Stimulated activated CD4-positive, alpha-beta T cell treated with anti-CD3 and anti-CD28 coated beads, TNF-alpha, amount 100 ng/mL, for 24 hours (primary cell): ENCODE measurements at places on chromosomes 6 and 20.

DNA sequence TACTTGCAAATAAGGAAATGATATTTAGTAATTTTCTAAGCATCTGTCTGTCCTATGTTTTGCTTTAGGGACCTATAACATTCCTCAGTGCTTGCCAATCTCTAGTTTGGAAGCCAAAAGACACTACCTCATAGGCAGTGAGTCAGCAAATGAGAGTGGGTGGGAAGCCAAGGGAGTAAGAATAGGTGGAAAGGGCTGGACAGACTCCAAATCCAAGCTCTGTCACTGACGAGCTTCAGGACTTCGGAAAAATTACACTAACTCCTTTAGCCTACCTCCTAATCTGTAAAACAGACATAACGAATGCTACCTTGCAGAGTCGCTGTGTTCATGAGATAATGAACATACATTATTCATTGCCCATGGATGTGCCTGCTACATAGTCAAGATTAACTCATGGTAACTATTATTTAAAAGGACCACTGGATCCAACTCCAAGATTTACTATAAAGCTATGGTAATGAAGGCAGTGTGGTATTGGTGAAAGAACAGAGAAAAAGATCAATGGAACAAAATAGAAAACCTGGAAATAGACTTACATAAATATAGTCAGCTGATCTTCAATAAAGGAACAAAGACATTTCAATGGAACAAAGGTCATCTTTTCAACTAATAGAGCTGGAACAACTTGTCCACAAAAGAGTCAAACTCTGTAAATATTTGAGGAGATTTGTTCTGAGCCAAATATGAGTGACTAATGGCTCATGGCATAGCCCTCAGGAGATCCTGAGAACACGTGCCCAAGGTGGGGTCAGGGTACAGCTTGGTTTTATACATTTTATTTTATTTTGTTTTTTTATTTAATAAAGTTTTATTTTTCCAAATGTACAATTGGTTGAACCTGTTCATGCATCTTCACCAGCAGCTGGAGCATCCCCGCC lies 64.1 kb downstream of the FAM50B start:
- no peak for DNase-seq

GRCh38 chr20:63120808-63121090 lies 95.2 kb downstream of the YTHDF1 start:
- no peak for DNase-seq

DNA sequence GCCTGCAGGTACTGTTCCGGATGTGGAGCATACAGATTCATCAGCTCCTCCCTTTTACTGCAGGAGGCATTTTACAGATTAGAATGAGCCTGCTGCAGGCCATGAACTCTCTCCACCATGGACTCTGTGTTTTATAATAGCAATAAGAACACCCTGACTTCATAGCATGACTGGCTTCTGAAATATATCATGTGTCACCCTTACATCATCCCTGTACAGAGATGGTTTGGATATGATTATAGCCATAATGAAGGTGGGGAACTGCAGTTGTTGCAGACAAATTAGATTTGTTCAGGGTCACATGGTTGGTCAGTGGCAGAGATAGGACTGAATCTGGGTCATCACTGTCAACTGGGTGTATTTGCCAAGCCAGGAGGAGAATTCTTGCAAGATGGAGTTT lies 100.7 kb downstream of the FOXO3 start:
- DNase-seq: no peak

DNA sequence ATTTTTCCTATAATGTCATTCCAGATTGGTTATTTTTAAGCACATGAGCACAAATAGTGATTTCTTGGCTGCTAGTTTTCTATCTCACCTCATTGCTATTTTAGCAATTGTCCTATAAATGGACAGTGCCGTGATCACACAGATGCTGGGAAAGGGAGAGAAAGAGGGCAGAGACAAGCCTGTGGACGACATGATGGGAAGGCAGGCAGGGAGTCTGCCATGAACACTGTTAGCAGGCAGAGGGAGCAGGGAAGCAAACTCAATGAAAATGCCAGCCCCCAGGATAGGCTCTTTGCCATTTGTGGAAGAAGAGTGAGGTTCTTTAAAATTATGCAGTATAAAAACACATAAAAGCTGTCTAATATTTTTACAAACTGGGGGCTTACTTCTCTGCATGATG lies 96.8 kb downstream of the ADTRP start:
- DNase-seq: no peak

DNA sequence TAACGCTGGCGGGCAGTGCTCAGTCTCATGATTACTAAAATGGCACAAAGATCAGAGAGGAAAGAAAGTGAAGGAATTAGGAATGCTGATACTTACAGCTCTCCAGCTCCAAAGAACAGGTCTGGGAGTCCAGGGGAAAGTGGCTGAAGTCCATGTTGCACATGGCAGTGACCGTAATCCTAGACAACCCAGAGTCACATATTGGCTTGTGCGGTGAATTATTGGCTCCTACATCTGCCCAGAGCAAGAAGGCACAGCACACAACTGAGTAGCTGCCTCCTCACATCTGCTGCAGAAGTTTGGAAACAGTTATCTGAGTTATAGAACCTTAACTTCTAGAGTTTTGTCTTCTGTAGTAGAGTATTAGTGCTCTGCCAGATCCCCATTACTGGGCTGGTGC lies 47.2 kb downstream of the GABRR2 start:
- DNase-seq: no peak

DNA sequence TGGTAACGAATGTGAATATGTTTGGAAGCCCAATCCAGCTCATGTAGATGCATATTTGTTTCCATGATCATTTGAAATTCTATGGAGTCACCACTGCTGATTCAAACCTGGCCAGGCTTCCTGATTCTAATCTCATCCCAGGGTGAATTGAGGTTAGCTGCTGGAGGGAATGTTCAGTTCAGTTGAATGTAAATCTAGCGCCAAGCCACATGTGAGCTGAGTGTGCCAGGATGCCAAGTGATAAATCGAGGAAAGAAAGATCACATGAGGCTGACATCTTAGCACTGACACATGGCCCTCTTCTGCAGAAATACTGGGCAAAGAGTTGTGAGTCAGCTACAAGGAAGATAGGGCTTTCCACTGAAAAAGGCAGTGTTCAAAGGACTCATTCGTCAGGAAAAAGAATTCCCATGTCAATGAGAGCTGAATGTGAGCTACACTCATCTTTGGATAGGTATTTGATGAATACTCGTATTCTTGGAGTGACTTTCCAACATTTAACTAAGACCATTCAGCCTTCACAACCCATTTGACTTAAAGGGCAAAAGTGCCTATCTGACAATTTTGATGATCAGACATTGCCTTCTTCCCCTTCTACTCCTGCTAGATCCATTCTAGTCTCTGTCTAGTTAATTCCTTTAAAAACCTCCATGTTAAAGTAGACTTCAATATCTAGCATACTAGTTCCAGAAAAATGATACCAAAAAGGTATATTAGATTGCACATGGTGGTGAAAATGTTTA lies 172.1 kb downstream of the MTFR2 start:
- DNase-seq: no peak

DNA sequence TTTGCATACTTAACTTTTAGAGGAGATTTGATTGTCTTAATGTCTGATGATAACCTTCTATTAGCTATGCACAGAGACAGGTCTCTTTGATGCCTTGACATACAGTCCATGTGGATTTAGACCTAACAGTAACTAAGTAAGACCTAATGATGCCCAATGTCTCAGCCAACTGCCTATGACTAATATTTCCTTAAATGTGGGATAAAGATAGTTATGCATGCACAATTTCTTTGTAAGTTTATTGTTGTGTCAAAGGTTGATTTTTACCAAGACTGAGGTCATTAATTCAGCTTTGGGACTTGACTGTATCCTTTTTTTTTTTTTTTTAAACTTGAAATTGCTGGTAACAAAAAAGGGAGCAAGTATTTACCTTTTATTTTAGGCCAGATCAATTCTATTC lies 450.0 kb downstream of the HAO1 start:
- DNase-seq: no peak

- DNase-seq: no peak
Observed at GRCh38 chr20:32289661-32290431, 12.4 kb downstream of the KIF3B start.

GRCh38 chr20:61919239-61919638 lies 146.4 kb downstream of the TAF4 start:
- no peak for DNase-seq

DNA sequence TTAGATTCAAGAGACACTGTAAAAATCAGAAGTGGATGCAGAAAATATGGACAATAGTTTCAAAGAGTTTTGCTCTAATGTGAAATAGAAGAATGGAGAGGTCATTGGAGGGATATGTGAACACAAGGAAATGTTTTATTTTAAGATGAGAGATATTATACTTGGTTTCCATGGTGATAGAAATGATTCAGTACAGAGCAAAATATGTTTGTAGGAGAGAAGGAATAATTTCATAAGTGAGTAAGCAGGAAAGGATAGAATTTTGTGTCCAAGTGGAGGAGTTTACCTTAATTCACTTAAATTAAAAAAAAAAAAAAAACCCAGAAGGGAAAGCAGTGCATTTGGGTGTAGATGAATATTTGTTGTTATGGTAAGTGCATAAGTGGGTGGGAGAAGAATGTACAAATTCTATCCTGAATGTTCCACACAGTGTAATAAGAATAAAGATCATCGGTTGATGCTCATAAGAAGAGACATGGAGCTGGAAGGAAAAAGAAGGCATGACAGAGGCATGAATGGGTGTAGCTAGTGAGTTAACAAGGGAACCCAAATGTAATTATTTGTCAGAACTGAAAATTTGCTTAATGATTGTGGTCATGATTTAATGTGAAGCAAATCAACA lies 688.9 kb upstream of the GJE1 start:
- DNase-seq: no peak

DNA sequence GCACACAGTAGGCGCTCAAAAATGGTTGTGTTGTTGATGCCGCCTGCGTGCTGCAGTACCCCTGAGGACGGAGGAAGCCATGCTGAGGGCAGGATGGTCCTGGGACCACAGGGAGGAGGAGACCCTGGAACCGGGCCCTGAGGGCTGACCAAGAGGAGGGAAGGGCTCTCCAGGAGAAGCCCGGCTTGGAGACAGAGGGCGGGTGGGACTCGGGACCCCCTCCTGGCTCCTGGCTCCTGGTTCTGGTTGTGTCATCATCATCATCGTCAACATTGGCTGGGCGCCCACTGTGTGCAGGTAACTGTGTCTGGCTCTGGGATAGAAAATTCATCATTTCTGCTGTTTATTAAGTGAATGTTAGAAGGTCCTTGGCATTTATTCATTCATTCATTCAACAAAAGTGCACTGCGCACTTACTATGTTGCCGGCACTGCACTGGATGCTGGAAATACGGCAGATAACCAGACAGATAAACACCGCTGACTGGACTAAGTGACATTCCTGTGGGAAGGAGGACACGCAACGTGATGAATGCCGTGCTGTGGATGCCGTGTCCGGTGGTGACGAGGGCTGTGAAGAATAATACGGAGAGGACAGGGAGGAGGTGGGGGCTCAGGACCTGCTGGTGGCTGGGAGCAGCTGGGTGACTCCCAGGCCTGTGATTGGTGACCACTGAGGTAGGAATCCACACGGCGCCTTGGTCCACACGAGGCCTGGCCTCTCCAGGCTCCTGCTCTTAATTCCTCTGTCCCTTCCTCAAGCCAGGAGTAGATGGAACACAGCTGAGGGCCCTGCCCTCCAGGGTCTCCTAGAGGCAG lies 35.3 kb downstream of the SPDEF start:
- no peak for DNase-seq

DNA sequence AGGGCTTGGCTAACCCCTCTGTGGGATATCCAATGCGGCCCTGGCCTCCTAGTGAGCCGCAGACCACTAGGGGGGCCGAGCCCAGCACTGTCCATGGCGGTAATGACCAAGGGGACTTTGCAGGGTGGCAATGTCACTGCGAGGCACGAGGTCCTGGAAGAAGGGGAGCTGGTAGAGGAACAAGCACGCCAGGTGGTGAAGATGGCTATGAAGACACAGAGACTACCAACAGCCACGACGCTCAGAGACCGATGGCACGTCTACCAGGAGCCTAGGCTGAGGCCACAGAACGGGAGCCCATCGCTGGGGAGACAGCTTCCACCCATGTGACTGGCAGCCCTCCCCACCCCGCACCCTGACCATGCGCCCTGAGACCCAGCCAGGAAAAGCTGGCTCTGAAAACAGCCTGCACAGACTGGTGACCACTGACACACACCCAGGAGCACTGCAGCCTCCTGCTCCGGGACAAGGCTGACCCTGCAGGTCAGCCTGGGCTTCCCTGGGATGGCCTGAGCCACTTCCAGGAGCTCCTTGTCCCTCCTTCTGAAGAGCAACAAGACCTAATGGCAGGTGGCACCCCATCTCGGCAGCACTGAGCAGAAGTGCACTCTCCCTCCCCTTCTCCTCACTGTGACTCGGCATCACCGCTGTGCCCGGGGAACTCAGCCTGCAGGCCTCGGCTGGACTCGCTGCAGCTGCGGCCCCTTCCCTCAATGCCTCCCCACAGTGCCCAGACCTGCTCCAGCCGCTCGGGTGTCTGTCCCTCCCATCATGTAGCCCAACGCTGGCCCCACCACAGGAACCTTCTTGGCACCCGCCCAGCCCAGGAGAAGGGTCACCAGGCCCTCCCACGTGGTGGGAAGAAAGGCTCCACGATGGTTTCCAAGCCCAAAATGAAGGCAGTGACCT lies 56.9 kb downstream of the GNAS-AS1 start:
- no peak for DNase-seq

DNA sequence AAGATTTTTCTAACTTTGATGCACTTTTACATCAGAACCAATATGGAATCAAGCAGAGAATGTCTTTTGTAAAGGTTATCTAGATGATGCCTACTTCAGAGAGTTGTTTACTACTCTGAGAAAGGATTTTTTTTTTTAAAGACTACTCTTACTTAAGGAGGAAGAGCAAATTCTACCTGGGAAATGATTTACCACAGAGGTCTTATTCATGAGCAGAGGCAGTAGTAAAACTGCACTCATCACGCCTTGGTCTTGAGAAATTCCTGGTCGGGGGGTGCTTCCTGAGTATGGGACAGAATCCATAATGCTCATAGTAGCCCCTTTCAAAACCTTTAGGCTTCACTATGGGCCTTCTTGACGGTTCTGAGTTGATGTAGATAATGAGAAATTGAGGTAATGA lies 241.8 kb upstream of the PREP start:
- DNase-seq: no peak

GRCh38 chr6:167678102-167679101 lies 148.3 kb upstream of the AFDN start:
- DNase-seq: no peak

DNA sequence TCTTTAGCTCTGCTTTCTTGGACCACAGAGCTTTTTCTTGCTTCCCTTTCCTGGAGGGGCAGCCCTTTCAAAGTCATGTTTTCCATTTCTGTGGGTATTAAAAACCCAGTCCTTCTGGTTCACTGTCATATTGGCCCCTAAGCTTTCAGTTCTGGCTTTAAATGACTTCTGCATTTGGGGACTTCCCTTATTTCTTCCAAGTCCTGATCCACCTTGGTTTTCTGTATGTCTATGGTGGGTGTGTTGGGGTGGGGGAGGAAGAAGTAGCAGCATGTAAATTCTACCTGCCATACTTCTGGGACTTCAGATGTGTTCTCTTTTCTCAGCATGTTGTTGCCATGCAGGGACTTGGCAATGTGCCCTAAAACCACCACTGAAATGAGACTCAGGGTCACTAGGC lies 77.1 kb upstream of the EMILIN3 start:
- no peak for DNase-seq
